ENCODE measurements at places on chromosomes 3 and 15.

GRCh38 chr3:98746882-98747281, 16.3 kb upstream of the ST3GAL6 start:
- H3K4me1 ChIP-seq = no peaks in the 10 kb centered on the region
- no peak overlapping the region for H3K4me3 ChIP-seq
- no peak overlapping the region for H3K27ac ChIP-seq
- H3K36me3 ChIP-seq = no peaks in the 10 kb centered on the region
- no peaks in the 10 kb centered on the region for H3K27me3 ChIP-seq
- DNase-seq = no peak

DNA sequence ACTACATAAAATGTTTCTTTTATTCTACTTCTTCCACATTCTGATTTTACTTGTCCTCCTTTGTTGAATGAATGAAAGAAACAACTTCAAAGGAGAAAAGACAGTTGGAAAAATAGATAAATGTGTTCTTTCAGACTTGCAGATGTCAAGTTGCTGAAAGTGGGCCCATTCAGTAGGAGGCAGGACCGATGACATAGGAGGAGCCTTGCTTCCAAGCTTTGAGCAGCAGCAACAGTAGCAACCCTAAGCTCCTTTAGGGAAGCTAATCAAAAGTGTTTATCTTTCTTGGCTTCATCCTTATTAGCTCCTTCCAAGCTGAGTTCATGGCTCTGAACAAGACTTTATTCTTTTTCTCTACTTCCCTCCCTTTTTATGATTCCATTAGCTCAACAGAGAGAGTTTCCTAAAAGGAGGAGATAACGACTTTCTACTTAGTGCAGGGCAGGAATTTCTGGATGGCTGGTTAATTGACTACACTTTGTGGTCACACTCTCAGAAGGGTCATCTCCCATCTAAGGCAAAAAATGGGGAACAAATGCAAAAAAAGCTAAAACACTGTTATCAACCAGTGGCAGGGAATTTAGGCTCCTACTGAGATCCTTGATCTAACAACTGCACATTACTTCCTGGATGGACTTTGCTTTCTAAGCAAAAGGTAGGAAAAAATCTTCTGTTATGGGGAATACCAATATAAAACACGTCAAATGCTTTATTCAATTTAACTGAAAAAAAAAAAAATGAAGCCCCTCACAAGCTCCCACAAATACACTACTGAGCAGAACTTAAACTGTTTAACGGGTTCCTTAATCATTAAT, 4.8 kb downstream of the MORC1 start:
- no peaks in the 10 kb centered on the region for H3K4me1 ChIP-seq
- no peak for DNase-seq
- no peak overlapping the region for H3K27ac ChIP-seq
- no peaks in the 10 kb centered on the region for H3K36me3 ChIP-seq
- no peaks in the 10 kb centered on the region for H3K27me3 ChIP-seq
- no peak overlapping the region for H3K4me3 ChIP-seq

GRCh38 chr3:157530637-157531300, 27.6 kb upstream of the VEPH1 start:
- no peak overlapping the region for H3K27ac ChIP-seq
- H3K4me1 ChIP-seq = peaks cover 6% of the 10 kb centered on the region
- H3K36me3 ChIP-seq = no peaks in the 10 kb centered on the region
- H3K4me3 ChIP-seq = no peak overlapping the region
- DNase-seq = no peak
- H3K27me3 ChIP-seq = no peaks in the 10 kb centered on the region

GRCh38 chr3:71784201-71784913, 591 bp downstream of the PROK2 start:
- no peak for DNase-seq
- no peak overlapping the region for H3K27ac ChIP-seq
- H3K4me3 ChIP-seq = peak overlapping the region; percentile 48
- H3K4me1 ChIP-seq = peaks cover 20% of the 10 kb centered on the region

DNA sequence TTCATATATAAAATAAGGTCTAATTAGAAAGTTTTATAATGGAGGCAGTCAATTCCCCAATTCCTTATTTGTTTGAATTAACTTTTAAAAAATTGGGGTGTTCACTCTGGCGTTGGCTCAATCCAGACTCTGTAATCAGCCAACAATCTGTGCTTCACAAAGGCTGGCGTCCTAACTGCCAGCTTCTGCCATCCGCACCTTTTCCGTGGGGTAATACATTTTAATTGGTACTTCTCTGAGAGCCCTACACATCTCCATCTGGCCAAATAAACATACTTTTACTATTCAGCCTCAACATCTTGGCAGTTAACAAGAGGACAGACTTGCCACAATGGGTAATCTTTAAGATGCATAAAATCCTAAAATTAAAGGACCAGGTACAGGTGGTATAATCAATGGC, 125.2 kb upstream of the CCNL1 start:
- H3K27me3 ChIP-seq = no peaks in the 10 kb centered on the region
- no peak overlapping the region for H3K4me3 ChIP-seq
- no peak for DNase-seq
- no peaks in the 10 kb centered on the region for H3K4me1 ChIP-seq

- DNase-seq = peak; percentile 92
- H3K4me3 ChIP-seq = no peak overlapping the region
- H3K27me3 ChIP-seq = no peaks in the 10 kb centered on the region
- no peaks in the 10 kb centered on the region for H3K36me3 ChIP-seq
- peak overlapping the region; percentile 77 for H3K27ac ChIP-seq
- H3K4me1 ChIP-seq = peaks cover 42% of the 10 kb centered on the region
These were observed 60.9 kb downstream of the MGLL start for GRCh38 chr3:127761441-127761801.

GRCh38 chr3:149654188-149654601, 3.6 kb downstream of the WWTR1 start:
- H3K4me1 ChIP-seq = peaks cover 25% of the 10 kb centered on the region
- DNase-seq = no peak
- H3K36me3 ChIP-seq = no peaks in the 10 kb centered on the region
- no peaks in the 10 kb centered on the region for H3K27me3 ChIP-seq
- H3K27ac ChIP-seq = peak overlapping the region; percentile 35
- H3K4me3 ChIP-seq = peak overlapping the region; percentile 76

- peak; percentile 82 for DNase-seq
- H3K36me3 ChIP-seq = no peaks in the 10 kb centered on the region
- no peak overlapping the region for H3K4me3 ChIP-seq
- H3K27me3 ChIP-seq = peaks cover 13% of the 10 kb centered on the region
These were observed 28.3 kb upstream of the ALDH1L1 start for GRCh38 chr3:126208606-126209256.

DNA sequence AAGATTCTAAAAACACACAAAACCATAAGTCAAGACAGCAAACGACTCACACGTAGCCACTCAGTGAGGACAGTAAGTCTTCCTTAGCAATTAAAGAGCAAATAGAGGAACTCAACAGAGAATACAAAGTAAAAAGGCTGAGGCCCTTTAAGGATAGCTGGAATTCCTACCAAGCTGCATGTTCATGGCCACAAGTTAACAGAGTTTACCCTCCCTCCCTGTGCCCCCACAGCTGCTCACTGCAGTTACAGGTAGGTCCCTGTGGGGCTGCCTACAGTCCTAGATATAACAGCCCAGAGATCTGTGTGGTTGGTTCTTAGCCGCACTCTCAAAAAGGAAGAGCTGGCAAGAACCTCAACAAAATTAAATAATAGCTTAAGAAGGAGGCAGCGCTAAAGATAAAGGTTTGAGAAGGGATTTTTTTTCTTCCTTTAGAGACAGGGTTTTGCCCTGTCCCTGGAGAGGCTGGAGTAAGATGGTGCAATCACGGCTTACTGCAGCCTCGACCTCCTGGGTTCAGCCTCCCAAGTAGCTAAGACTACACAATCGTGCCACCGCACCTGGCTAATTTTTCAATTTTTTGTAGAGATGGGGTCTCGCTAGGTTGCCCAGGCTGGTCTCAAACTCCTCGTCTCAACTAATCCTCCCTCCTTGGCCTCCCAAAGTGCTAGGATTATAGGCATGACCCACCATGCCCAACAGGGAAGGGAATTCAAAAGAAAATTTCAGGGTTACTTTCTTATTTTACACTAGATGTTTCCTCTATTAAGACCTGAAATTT, 19.3 kb downstream of the SFMBT1 start:
- H3K27me3 ChIP-seq = no peaks in the 10 kb centered on the region
- DNase-seq = no peak
- H3K27ac ChIP-seq = no peak overlapping the region
- no peak overlapping the region for H3K4me3 ChIP-seq
- no peaks in the 10 kb centered on the region for H3K4me1 ChIP-seq
- H3K36me3 ChIP-seq = no peaks in the 10 kb centered on the region

GRCh38 chr15:93118904-93119303, 29.9 kb upstream of the RGMA start:
- no peaks in the 10 kb centered on the region for H3K36me3 ChIP-seq
- H3K4me1 ChIP-seq = no peaks in the 10 kb centered on the region
- no peak overlapping the region for H3K27ac ChIP-seq
- no peak for DNase-seq
- H3K27me3 ChIP-seq = no peaks in the 10 kb centered on the region

DNA sequence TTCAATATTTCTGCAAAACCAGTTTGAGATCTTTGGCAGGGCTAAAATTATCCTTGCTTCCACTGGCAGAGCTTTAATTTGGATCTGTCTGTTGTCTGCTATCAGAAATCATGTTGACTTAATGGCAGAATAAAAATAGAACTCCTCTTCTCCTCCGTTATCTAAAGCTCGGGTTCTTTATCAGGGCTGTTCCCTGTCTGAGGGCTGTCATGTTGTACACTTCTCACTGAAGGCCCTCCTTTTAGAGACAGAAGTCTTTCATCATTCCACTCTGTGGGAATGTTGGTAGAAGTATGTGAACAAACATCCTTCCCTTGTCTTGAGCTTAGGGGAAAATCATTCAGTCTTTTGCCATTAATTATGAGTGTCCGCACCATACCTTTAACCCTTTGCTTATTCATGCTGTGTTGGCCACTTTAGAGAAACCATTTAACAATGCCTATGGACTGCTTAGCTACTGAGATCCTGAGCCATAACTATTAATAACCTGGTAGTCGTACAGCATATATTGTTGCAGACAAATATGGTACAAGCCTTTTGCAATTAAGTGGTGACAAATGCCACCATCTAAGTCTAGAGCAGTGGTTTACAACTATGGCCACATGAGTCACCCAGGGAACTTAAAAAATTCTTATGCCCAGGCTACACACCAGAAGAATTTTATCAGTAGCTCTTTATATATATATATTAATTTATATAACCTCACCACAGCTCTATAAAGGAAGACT, 226.0 kb upstream of the TPM1 start:
- no peak for DNase-seq
- H3K27ac ChIP-seq = no peak overlapping the region
- no peaks in the 10 kb centered on the region for H3K27me3 ChIP-seq
- no peak overlapping the region for H3K4me3 ChIP-seq
- no peaks in the 10 kb centered on the region for H3K36me3 ChIP-seq
- no peaks in the 10 kb centered on the region for H3K4me1 ChIP-seq

Measured in upper lobe of left lung (tissue), 6 donors.